ENCODE measurements at places on chromosomes 7 and 10.

- no peak for DNase-seq
These were observed 9.5 kb downstream of the ZFAND2A start for GRCh38 chr7:1150400-1151002.

DNA sequence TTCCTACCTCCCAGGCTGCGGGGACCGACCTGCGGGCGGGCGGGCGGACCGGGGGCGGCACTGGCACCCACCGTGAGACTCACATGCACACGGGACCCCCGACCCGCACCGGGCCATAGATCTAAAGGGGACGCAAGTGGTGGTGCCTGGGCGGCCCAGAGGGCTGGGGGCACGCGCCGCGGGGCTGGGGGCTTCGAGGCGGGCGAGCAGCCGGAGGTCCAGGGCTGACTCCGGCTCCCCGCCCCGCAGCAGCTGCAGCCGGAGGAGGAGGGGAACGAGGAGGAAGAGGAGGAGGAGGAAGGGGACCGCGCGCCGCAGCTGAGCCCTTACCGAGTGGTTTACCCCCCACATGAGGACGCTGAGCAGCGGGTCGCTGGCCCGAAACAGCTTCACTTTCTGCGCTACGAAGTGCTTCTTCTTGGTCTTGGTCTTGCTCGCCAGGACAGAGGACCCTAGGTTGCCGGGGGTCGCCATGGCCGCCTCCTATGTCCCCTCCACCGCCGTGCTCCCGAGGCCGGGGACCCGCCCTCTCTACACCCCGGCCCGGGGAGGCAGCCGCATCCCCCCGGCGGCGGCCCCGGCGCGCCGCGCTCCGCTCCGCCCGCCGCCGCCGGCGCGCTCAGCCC is 412 bp downstream of the PIP4K2A start:
- DNase-seq, result no peak

GRCh38 chr10:53115660-53116059 is 343.1 kb upstream of the MBL2 start:
- DNase-seq, result no peak

- no peak for DNase-seq
These were observed 59.6 kb upstream of the BICC1 start for GRCh38 chr10:58453105-58453504.

- DNase-seq, result no peak
These were observed 251.8 kb upstream of the TMEM72 start for GRCh38 chr10:44659320-44659719.

- no peak for DNase-seq
These were observed 23.6 kb upstream of the PFKP start for GRCh38 chr10:3043512-3044368.

DNA sequence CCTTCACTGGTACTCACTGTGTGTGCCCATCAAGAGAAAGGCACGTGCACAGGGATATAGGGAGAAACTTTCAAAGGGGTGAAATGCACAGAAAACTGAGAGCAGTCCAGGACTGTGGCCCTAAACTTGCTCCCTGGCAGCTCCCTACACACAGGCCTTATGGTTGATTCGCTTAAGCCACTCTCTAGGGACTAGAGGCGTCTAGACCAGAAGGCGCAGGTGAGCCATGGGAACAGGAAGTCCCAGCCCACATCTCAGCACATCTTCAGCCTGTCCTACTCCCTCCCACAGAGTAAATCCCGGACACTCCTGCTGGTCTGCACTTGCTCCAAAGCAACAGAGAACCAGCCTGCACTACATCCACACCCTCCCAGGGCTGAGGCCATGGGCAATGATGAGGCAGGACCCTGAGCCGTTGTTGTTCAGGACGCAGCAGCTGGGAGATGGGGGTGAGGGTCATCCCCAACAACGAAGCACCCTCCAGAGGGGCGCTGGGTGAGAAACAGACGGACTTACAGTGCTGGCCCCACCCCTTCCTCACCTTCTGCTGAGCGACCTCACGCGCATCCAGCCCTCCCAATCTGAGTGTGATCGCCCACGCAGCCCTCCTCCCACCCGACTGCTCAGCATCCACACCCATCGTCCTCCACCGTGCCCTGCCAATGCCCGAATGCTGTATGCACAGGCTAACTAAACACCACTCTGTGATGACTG is 109.3 kb downstream of the TNS3 start:
- no peak for DNase-seq

- DNase-seq, result no peak
These were observed 29.8 kb upstream of the SLC16A12 start for GRCh38 chr10:89565180-89565579.

- no peak for DNase-seq
These were observed 222.4 kb upstream of the GRB10 start for GRCh38 chr7:51005074-51005473.

- no peak for DNase-seq
These were observed 97.0 kb upstream of the PPIF start for GRCh38 chr10:79250259-79250658.

- DNase-seq, result no peak
These were observed 37.9 kb downstream of the SLC25A28 start for GRCh38 chr10:99582255-99582770.

DNA sequence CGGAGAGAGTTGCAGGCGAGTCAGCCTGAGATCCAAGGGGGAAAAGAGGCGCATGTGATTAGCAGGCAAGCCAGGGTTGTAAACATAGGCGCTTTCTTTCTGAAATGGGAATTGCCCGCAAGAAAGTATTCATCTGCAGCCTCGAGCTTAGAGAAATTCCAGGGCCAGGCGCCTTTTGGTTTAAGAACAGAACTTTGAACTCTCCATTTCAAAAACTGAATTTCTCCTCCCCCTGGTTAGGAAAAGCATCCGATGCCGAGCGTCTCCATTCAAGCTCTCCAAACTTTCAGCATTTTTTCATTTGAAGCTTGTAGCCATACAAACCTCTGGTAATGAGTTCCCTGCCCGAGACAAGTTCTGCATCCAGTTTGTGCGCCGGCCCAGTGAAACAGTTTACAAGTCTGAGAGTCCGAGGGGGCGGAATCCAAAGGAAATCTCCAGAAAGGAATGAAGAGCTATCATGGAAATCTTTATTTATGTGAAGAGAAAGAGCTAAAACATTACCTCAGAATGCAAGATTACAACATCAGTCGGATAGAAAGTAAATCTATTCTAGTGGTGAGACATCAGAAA is 69.9 kb downstream of the FAM204A start:
- DNase-seq, result no peak

DNA sequence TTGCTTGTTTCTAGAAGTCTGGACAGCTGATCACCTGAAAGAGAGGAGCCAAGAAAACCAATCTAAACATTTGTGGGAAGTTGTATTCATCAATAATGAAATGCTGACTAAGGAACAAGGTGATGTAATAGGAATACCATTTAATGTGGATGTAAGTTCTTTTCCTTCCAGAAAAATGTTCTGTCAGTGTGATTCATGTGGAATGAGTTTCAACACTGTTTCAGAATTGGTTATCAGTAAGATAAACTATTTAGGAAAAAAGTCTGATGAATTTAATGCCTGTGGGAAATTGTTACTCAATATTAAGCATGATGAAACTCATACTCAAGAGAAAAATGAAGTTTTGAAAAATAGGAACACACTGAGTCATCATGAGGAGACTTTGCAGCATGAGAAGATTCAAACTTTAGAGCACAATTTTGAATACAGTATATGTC is 39.8 kb upstream of the ZNF37A start:
- no peak for DNase-seq

DNA sequence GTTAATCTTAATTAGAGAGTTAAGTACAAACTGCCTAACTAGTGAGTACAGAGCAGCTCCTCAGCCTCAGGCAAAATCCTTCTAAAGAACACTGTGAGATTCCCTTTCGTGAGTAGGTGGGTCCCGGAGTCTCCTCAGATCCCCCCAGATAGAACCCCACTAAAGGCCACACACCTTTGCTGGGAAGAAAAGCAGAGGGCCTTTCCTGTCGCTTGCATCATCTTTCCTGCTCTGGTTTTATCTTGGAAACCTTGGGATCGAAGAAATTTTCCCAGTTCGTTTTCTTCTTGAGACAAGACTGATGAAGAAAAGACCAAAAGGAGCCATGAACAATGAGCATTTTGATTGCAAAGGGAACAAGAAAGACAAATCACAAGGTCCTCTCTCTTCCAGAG is 40.9 kb downstream of the ICA1 start:
- no peak for DNase-seq

DNA sequence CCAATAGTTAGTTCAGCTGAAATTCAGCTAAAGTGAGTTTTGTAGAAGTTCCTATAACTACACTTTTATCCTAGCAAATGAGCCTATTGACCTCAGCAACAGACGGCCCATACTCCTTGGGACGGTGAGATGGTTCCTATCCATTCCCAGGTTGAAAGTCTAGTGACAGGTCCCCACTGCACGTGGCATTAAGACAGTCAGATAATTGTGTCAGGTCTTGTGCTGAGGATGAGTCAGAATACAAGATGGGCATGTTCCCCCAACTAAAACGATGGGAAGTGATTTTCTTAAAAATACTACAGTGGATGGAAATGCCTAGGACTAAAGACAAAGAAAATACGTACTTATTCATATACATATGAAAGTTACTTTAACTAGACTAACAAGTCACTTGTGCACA is 2.1 kb downstream of the CAV1 start:
- no peak for DNase-seq

DNA sequence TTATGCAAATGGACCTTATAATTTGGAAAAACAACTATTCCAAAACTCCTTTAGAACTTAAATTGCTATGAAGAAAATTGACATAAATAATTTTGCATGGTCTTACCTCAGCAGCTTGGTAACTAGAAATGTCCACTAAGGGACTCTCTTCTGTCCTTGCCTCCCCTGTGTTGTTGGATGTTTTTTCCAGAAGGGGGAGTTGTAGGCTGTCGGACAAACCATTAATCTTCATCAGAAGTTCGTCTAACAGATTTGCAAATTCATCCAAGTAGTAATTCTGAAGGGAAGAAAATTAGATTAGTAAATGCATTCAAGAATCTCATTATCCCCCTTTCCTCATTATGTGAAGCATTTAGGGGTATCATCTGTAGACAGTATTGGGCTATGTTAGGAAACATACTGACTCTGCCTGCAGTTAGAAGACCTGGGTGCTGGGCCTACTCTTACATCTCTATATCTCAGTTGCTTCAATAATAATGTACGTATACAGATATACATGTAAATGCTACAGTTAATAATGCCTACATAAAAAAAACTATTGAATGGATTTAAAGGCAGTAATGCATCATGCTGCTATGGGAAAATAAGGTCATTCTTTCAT is 155.6 kb downstream of the PKD1L1 start:
- DNase-seq, result no peak

GRCh38 chr7:135537905-135538304 is 19.8 kb upstream of the NUP205 start:
- no peak for DNase-seq

- no peak for DNase-seq
These were observed 44.5 kb downstream of the PIK3AP1 start for GRCh38 chr10:96675846-96676245.

DNA sequence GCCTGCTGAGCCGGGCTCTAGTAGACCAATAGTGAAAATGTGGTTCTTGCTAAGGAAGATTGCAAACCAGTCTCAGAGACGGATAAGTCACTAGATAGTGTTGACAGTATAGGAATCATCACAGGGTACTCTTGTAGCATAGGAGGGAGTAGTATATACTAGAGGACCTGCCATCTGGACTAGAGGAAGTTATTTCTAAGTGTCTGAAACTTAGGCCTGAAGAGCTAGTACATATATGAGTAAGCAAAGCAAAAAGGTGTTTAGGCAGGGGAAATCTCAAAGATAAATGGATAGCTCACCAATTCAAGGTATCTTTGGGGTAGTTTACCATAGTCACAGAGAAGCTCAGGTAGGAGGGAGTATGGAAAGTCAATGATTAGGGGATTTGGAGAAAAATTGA is 428.1 kb downstream of the CNTNAP2 start:
- no peak for DNase-seq

GRCh38 chr10:119205894-119206602 is 1.3 kb upstream of the GRK5 start:
- peak; percentile 16 for DNase-seq

GRCh38 chr10:114920459-114920858 is 17.5 kb upstream of the TRUB1 start:
- no peak for DNase-seq

GRCh38 chr10:59082249-59082648 is 94.2 kb upstream of the PHYHIPL start:
- DNase-seq, result no peak

DNA sequence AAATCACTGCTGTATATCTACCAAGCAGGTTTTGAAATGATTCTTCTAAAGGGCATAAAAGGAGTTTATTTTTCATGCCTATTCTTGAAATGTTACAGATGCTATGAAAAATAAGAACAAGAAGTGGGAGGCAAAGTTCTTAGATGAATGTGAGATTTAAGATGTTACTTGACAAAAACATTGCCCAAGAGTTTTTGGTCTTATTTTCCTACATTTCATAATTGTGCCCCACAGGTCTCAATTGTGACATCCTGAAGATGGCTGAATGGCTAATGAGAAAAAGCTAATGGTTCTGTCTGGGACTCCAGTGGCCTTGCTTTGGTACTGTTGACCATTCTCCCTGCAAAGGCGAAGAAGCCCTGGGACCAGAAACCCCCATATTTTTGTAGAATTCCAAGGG is 43.0 kb upstream of the IFRD1 start:
- DNase-seq, result no peak

- no peak for DNase-seq
These were observed 100.0 kb downstream of the INPP5A start for GRCh38 chr10:132637477-132638129.
